Activated naive CD4-positive, alpha-beta T cell treated with anti-CD3 and anti-CD28 coated beads for 36 hours (primary cell): ENCODE measurements at places on chromosomes 11 and 22. TPM values are rescaled to one million over a fixed set of nuclear protein-coding genes. Genes with fewer than 3 reads are reported as not detected.

DNA sequence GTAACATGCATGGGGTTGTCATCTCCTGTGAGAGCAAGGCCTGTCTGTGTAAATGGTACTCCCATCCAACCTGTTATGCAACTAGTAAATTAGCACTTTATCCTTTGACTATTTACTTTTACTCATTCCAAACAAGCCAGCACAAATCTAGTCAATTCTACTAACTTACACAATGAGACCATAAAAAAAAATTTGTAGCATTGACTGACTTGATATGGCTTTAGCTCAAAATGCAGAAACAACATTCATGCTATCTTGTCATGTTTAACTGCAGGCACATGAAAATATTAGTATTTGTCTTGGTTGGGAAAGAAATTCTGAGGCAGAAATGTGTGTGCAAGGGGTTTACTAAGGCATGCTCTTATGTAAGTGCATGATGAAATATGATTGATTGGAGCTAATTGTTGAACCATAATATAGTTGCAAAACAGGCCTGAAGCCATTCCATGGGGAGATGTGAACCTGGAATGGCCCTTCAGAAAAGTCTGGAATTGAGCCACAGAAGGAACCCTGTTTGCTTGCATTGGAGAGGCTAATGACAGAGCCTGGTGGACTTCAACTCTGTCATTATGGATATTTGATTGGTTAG lies 2.5 kb downstream of the SLC22A25 start:
- no peak for DNase-seq

The CCDC116 gene
- total RNA-seq, result 0.30 TPM

The SMC1B gene
- 1.3 TPM for total RNA-seq

The SEC14L3 gene
- total RNA-seq, result not detected

The SCGB2A2 gene
- total RNA-seq, result not detected

The LIF gene
- 111 TPM for total RNA-seq

The C11orf52 gene
- not detected for total RNA-seq
